HFFc6 (cell line): ENCODE measurements at places on chromosomes 7 and 10. TPM values are rescaled to one million over a fixed set of nuclear protein-coding genes. Genes with fewer than 3 reads are reported as not detected.

RADIL gene
- total RNA-seq, result 0.09 to 0.57 TPM in 2 of 3 replicates, not detected in the other

COL28A1 gene
- total RNA-seq, result 0.07 to 0.10 TPM in 2 of 3 replicates, not detected in the other

C10orf105 gene
- total RNA-seq, result not detected in 2 replicates

KLF14 gene
- not detected in 2 replicates for total RNA-seq

CUEDC2 gene
- total RNA-seq, result 67.0 and 75.9 TPM in 2 replicates

GNAT3 gene
- total RNA-seq, result 0.21 TPM in 1 of 3 replicates, not detected in the others

PALD1 gene
- total RNA-seq, result not detected in 3 replicates

STEAP1B gene
- 38.5 to 96.8 TPM (median 59.2 TPM) in 3 replicates for total RNA-seq

NPC1L1 gene
- total RNA-seq, result not detected in 3 replicates

ANXA8L1 gene
- total RNA-seq, result 0.91 TPM in 1 of 3 replicates, not detected in the others
